ENCODE measurements at places on chromosomes 6 and 20.

DNA sequence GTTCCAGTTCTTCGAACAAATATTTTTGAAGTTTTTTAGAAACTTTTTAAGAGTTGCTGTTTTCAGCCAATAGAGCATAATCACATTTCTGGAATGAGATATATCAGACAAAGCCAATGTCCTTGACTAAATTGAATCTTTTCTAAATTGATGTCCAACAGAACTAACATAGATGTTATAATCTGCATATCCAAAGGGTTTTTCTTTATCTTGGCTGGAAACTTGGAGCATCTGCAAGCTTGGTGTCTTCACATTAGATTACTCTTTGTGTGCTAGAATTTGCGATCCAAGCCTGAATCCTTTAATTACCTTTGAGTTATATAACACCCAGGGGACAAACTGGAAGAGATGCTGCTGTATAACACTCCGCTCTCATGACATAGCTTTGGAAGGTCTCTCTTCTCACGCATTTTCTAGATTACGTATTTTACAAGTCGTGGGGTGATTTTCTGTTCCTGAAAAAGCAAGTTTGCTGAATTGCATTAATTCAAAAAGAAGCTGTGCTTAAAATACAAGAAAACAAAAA lies 64.4 kb upstream of the FUCA2 start:
- no peak for DNase-seq

- DNase-seq = no peak
Observed at GRCh38 chr6:23630726-23631635, 495.0 kb upstream of the NRSN1 start.

DNA sequence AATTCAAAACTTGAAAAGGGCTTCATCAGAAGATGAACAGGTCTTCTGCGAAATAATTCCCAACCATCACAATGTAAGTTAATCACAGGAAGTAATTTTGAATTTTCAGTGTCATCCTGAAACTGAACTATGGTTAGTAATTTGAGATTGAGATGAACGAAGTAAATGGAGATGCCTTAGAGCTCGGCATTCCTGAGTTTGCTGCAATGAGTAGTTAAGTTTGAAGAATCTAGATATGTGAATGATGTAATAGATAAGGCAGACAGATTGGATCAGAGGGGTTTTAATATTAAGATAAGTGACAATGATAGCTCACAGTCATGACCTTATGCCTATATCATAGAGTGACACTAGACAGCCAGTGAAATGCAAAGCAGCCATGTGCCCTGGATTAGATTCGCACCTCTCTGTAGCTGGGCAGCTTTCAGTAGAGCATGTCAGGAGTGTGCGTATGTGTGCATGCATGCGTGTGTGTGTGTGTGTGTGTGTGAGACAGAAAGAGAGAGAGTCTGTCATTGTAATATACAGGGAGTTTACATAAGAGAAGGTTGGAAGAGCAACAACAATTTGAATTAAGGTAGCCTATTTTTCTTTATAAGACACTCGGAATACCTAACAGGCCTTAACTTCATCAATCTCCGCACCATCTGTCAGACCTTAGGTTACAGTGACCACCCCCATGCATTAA lies 233.0 kb downstream of the GMPR start:
- no peak for DNase-seq

GRCh38 chr6:3423439-3424184 lies 33.2 kb downstream of the SLC22A23 start:
- DNase-seq = no peak

- DNase-seq = peak; percentile 12
Observed at GRCh38 chr20:45059022-45059728, 41.8 kb downstream of the KCNS1 start.

DNA sequence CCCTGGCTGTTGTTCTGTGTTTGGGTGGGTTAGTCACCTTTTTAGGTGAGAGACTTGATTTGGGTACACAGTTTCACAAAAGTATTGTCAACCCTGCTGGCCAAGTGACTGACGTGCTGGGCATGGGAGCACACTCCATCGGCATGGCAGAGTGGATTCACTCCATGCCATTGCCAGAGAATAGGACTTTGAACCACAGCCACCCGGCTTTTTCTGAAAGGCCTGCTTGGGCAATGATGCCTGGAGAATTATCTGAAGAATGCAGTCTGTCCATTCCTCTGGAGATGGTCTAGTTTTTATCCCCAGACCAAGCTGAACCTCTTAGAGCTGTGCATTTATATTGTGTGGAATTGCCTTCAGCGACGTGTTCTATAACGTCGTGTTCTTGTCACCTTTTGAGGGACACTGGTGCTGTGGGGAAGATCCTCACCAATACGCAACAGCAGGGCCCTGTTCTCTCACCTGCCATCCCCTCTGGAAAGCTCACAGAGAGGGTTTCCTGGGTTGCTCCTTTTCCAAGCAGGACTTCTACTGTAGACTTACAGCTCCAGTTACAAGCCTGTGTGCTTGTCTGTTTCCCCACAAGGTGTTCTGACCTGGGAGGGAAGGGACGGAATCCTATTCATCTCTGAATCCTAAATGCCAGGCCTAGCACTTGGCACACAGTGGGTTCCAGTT lies 183.4 kb upstream of the AKAP12 start:
- no peak for DNase-seq

GRCh38 chr6:43454696-43455530 lies 435 bp downstream of the DLK2 start:
- peak; percentile 87 for DNase-seq

DNA sequence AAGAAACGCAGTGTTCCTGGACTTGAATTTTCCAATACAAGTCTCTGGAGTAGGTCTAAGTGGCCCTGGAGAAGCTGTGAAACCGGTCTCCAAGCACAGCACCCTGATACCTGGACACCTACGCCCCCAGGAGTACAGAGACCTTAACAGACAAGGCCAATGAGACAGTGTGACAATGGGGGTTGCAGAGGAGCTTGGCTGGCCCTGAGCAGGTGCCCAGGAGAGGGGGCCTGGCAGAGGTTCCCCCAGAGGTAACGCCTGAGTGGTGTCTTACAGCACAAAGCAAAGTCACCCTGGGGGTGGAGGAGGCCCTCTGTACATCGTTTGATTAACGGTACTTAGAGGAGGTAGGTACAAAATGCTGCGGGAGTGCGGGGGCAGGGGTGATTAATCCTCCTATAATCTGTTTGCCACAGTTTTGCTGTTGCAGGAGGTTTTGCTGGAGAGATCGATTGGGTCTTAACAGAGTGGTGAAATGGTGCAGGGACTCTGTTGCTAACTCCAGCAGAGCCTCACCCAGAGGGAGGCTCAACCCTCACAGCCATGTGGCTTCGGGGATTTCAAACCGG lies 37.3 kb upstream of the APCDD1L start:
- no peak for DNase-seq

DNA sequence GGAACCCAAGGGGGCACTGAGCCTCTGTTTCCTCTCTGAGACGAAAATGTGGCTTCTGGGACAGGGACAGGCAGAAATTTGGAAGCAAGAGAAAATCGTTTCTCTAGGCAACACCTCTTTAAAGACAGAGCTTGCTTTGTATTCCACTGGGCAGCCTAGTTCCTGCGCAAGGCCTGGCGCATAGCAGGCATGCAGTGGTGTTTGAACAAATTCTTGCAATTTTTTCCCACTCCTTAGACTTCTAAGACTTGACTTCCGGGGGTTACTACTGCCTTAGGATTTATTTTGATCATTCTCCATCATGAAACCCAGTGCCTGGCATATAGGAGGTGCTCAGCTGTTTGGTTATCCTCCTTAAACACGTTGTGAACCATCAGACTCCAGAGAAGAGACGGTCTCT lies 249.0 kb upstream of the KCNG1 start:
- no peak for DNase-seq

DNA sequence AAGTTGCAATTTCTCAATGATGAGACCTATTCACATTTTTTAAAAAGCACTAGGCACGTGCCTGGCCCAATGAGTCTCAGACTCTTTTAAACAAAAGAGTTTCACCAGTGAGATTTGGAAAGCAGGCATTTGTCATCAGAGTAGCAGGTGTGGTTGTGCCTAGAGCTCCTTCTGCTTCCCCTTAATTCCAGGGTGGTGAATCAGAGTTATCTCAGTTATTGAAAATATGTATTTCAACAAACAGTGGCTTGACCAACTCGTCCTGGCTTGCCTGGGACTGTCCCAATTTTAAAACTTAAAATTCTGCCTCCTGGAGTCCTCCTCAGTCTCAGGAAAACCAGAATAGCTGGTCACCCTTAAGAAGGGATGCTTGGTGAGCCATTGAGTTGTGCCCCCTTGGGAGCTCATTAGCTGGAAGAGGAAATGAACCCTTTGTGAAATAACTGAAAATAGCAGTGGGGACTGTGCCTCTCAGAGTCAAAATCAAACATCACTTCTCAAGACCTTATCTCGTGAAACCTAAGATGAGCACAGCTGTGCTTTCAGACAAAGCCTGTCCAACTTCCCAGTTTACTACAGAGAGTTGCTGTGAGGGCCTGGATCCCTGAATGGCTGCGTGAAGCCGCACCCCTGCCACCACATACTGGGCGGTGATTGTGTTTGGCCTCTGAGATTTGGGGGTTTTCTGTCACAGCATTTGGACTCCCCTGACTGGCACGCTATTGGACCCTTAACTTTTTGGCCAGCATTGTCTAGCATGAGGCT lies 116.3 kb downstream of the ANKRD60 start:
- DNase-seq = peak; percentile 76

- DNase-seq = no peak
Observed at GRCh38 chr6:134805168-134805567, 144.7 kb downstream of the ALDH8A1 start.

- no peak for DNase-seq
Observed at GRCh38 chr20:63567386-63568169, 6.5 kb downstream of the HELZ2 start.

DNA sequence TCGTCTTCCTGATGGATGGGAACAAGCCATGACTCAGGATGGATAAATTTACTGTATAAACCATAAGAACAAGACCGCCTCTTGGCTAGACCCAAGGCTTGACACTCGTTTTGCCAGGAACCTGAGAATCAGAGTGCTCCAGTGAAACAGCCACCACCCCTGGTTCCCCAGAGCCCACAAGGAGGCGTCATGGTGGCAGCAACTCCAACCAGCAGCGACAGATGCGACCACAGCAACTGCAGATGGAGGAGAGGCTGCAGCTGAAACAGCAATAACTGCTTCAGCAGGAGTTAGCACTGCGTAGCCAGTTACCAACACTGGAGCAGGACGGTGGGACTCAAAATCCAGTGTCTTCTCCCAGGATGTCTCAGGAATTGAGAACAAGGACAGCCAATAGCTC lies 100.9 kb upstream of the SAMD5 start:
- no peak for DNase-seq

DNA sequence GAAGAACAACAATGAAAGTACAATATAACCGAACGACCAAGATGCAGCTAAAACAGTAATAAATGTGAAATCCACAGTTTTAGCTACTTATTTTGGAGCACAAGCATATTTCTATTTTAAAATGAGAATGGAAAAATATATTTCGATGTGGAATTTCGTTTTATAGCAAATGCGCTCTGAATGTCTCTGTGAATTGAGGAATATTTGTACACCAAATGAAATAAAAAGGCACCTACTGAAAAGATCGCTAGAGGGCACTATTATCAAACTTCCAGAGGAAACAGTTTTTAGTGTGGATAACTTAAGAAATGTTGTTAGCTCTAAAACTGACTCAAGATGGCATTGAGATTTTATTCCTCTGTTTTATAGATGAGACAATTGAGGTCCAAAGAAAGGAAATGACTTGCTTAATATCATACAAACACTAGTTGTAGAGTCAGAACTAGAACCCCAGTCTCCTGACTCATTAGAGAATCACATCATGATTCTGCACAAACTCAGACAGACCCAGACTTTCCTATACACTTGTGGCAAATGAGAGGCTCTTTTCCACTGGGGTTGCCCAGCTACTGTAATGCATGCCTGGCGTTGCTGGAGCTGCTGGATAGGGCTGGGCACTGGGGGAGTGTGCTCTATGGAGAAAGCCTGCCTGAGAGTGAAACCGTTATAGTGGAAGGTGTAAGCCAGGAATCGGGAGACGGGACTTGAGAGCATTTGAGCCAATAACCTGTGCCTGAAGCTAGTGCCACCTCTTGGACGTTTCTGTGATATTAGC lies 51.9 kb downstream of the GCLC start:
- DNase-seq = peak; percentile 19

DNA sequence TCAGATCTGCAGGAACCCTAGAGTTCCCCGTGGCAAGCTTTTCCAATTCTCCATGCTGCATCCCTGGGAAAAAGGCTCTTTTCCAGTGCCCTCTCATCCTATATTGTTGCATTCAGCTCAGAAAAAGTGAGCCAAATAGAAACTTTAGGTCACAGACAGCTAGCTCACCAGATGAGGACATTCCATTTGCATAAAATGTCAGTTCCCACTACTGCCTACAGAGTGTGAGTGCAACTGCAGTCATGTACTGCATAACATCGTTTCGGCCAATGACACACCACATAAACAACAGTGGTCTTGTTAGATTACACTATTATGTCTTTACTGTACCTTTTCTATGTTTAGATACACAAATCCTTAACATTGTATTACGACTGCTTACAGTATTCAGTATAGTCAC lies 8.6 kb downstream of the HS3ST5 start:
- DNase-seq = no peak

DNA sequence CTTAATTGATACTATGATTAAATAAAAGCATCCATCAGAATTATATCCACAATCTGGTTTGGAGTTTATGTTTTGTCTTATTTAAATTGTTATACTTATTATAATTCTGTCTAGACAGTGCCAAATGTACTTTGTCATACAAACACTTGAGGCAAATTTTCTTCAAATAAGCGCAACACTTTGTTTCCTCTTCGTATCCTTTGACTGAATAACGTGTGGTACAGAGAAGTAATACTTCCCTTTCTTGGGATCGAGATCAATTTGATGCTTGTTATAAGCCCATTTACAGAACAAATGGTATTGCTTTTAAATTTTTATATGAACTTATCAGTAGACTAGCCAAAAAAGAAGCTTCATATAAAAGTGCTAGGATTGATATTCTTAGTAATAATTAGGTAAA lies 111.0 kb downstream of the ATG5 start:
- no peak for DNase-seq

DNA sequence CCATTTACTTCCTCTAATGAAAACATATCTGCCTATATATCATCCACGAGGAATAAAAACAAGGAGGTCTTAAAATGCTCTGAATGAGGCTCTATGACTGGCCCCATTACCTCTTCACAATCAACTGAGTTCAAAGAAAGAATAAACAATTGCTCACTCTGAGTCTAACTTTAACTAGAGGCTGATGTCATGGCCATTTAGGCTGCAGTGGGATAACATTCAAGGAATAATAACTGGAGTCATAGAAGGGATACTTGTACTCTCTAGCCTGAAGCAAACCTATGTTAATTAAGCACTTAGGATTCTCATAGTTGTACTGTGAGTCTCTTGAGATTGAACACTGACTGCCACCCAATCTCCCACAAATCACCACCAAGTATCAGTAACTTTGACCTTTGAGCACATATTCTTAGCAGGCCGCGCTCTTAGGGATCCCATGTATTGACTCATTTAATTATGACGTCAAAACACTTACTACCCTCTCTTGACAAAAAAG lies 70.2 kb downstream of the PERP start:
- DNase-seq = no peak

- peak; percentile 80 for DNase-seq
Observed at GRCh38 chr6:35240838-35241801, 18.4 kb upstream of the ZNF76 start.
